D721Med (cell line): ENCODE measurements at places on chromosomes 2 and 18.

DNA sequence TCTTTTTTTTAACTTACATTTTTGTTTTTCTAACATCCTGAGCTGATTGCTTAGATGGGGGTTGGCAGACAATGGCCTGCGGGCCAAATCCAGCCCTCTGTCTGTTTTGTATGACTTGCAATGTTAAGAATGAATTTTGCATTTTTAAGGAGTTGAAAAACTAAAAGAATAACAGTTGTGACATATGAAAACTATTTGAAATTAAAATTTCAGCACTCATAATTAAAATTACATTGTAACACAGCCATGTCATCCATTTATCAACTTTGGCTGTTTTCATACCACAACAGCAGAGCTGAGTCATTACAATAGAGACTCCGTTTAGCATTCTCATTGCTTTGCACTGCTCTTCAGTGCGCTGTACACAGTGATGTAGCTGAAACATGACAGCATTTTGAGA is 94.1 kb upstream of the MC4R start:
- DNase-seq, result no peak

DNA sequence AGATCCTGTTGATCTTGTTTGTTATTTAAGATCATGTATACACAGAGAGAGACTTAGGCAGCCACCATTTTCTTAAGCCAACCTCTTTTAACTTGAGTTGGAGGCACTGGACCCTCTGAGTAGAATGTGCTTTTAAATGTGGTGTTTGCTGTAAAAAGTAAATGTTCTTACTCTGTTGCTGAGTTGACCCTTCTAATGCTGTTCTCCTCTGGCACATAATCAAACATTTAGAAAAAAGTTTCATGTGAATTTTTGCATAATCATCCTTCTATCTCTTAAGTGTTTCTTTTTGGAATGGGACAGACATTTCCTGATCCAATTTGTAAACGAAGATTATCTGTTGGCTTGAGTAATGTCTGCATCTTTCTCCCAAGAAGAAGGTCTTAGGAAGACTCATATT is 255.1 kb upstream of the ETAA1 start:
- no peak for DNase-seq

DNA sequence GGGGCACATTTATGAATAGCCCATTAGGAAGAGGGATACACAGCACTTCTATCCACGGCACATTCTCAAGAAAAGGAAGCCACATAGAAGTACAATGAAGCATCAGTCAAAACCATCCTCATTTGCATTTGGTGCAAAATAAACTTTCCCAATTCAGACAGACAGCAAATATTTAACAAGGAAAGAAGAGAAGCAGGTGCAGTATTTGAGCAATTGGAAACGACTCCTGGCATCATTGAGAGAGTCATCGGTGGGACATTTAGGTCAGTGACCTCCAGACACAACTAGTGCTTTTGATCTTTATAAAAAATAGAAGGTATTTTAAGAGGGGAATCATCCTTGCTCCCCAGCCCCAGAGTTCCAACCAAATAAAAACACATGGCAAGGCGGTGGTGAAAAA is 118.0 kb downstream of the MREG start:
- DNase-seq, result no peak

- no peak for DNase-seq
Observed at GRCh38 chr2:233865838-233866237, 2.3 kb downstream of the MSL3B start.

- no peak for DNase-seq
Observed at GRCh38 chr2:151760139-151760650, 25.9 kb upstream of the NEB start.

- DNase-seq, result no peak
Observed at GRCh38 chr2:237353215-237353614, 60.7 kb downstream of the COL6A3 start.

GRCh38 chr2:15421753-15422152 is 139.4 kb downstream of the NBAS start:
- no peak for DNase-seq

GRCh38 chr2:112979731-112980130 is 1.9 kb downstream of the IL36G start:
- DNase-seq, result no peak

DNA sequence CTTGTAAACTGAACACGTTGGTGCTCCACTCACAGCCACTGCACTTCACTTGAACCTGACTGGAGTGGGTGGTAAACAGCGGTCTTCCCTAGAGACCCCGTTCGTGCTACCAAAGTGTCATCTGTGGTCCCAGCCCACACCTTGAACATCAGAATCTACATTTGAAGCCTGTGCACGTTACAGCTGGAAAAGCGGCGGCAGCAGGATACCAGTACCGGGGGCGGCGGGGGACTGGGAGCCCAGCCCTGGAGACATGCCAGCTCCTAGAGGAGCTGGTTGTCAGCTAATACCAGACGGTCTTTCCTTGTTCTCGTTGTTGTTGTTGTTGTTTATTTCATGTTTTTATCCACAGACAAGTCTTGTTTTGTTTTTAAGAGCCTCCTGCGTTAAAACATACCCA is 156.7 kb downstream of the WDSUB1 start:
- no peak for DNase-seq

GRCh38 chr2:223918671-223919134 is 26.4 kb downstream of the WDFY1 start:
- no peak for DNase-seq

DNA sequence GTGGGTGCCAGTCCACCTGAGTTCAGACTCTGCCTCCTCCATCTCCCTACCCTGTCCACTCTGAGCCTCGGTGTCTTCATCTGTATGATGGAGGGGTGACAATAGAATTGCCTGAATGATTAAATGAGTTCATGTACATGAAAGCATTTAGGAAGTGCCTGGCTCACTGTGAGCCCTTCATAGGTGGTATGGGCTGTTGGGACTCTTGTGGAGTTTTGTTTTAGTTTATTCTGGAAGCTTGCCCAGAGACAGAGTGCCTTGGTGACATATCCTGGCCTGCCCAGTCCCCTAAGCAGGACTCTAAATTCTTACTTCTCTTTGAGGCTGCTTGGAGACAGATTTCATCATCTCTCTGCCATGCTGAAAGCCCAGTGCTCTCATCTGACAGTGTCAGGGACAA is 24.5 kb upstream of the GIGYF2 start:
- no peak for DNase-seq
